ENCODE measurements at places on chromosomes 6 and 20. TPM values are rescaled to one million over a fixed set of nuclear protein-coding genes. Genes with fewer than 3 reads are reported as not detected.

The SLC44A4 gene
- total RNA-seq: 0.12 TPM

The BPIFB2 gene
- not detected for total RNA-seq

DNA sequence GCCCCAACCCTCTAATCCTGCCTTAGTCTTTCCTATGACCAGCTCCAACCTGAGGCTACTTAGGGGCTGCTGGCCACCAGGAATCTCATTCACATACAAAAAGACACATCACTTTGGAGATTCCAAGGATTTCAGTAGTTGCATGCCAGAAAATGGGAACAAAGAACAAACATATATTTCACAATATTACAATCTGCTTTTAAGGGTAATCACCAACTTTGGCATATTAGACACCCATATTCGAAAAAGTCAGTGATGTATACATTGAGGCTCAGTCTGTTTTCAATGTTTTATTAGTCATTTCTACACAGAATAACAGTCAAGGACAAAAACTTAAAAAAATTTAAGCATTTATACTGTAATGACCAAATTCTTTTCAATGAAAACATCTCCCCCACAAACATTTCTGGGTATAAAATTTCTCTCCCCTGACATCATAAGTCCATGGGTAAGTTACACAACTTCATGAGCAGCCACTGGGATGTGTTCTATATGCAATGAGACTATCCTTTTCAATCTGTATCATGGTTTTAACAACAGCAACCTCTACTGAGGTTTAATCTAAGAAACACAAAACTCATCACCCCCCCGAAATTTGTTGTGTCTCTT, 103.5 kb downstream of the MAP7 start:
- DNase-seq: no peak

- DNase-seq: no peak
Measured at GRCh38 chr6:57283911-57284455, 33.4 kb upstream of the PRIM2 start.

DNA sequence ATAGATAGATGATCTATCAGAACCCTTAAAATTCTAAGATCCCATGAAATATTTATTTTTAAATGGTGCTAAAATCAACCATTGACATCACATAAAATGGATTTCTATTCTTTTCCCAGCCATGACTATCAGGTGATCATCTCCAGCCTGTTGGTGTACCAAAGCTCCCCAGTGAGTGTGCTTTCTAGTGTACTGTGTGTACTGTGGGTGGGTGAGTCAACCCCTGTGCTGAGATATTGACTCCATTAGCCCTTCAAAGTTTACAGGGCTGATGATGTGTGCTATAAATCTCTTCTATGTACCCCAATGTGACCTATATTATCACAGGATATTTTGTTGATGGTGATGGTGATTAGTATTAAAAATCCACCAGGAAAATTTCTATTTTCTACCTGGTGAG, 344.6 kb downstream of the MMUT start:
- DNase-seq: no peak

- DNase-seq: no peak
Measured at GRCh38 chr6:166237617-166238016, 70.0 kb upstream of the TBXT start.

DNA sequence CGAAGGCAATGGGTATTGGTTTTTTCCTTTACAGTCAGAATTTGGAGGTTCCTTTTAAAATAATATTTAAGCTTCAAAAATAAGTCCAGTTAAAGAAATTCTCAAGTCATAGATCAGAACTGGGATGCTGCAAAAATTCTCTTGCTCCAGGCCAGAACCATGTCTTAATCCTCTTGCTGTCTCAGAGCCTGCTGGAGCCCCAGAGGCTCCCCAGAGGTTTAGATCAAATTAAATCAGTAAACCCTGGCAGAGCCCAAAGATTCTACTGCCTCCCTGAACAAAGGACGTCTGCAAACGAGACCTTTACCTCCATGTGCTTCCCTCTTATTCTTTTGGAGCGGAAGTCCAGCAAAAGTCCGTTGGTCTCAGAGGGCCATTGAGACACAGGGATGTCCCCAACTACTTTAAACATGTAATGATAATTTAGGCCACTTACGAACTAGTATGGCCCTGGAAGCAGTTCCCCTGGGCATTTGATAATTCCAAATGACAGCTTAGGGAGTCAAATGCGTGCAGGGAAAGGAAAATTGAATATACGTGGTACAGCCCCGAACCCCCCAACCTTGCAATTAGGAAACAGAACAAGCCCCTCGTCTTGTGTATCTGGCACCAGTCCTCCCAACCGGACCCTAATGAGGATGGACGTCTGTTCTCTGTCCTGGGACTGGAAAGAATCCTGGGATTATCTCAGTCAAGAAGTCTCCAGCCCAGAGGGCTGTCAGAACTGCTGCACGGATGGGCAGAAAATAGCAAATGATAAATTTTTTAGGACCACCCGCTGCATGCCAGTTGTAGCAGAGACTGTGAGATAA, 31.5 kb downstream of the SULF2 start:
- DNase-seq: no peak

DNA sequence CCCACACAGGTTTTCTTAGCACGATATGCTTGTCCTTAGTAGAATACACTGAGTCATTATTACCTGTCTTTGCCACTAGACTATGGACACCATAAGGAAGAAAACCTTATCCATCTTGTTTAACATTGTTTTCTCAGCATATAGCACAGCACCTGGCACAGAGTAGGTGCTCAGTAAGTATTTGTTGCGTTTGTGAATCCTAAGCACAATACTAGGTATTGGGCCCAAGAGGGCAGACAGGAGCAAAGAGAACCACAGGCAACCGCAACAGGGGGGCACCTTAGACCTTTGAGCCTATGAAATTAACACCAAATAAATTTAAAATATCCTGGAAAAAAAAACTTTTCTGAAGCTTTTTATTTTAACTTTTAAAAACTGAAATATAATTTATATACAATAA, 3.7 kb upstream of the NCOA6 start:
- DNase-seq: no peak

GRCh38 chr20:35048739-35049138, 43.9 kb downstream of the TRPC4AP start:
- DNase-seq: peak; percentile 17

DNA sequence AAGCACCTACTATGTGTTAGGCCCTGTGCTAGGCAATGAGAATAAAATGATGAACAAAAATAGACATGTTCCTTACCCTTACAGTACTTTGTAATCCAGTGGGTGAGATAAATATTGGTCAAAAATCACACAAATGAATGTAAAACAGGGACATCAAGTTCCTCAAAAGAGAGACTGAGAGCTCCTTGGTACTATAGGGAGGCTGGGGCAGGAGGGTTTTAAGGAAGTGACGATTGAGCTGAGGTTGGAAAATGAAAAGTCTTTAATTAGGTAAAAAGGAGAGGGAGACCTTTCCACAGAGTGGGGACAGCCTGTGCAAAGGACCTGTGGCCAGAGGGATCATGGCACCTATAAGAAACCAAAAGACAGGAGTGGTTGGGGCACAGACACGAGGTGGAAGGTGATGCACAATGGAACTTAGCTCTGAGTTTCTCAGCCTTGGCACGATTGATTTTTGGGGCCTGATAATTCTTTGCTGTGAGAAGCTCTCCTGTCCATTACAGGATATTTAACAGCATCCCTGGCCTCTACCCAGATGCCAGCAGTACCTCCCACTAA, 140.3 kb downstream of the CEP57L1 start:
- no peak for DNase-seq

DNA sequence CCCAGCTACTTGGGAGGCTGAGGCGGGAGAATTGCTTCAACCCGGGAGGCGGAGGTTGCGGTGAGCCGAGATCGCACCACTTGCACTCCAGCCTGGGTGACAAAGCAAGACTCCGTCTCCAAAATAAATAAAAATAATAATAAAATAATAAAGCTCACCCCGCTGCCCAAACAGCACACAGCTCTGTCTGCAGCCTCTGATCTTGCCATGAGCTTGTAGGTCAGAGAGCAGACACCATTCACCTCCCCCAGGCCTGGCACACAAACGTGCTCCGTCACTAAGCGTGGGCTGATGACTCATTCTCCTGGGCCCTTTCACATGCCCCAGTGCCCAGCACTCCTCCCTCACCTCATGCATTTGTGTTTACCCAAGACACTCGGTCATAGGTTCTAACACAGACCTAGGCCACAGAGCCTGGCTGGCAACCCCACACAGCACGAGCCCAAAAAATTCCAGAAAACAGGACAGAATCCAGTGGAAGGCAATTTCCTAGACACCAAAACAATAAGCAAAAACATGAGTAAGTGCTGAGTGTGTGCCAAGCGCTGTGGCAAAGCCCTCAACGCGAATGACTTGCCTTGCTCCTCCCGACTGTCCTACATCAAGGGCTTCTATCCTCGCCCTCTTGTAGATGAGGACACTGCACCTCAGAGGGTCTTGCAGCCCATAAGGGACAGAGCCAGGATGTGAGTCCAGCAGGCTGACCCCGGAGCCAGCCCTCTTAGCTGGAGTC, 18.0 kb downstream of the ATP9A start:
- no peak for DNase-seq

DNA sequence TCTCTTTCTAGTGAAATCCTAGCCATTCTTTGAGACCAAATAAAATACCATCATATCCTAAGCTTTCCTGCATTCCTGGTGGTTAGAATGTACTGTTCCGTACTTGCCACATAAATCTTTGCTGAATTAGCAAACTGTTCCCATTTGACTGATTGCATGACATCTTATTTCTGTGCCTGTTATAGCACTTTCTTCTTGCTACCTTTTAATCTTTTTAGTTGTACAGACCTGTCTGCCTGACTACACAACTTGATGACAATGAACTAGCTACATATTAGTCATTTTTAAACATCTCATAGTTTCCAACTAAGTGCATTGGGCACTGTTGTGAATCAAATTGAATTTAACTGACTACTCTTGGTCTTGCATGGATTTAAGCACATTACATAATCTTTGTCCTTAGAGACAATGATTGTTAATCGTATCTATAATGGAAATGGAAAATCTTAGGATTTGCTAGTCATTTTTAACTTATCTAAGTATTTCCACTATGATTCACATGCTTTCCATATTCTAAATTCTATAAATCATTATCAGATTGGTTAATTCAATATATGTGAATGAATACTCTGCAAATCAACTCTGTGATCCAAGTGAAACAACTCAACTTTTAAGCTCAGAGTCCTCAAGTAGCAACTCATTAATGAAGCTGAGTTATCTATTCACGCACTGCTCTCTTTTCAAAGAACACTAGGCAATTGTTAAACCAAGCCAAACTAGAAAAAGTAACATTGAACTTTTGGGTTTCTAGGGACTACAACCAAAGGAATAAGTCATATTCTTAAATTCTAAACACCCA, 109.0 kb downstream of the TNFRSF21 start:
- no peak for DNase-seq

DNA sequence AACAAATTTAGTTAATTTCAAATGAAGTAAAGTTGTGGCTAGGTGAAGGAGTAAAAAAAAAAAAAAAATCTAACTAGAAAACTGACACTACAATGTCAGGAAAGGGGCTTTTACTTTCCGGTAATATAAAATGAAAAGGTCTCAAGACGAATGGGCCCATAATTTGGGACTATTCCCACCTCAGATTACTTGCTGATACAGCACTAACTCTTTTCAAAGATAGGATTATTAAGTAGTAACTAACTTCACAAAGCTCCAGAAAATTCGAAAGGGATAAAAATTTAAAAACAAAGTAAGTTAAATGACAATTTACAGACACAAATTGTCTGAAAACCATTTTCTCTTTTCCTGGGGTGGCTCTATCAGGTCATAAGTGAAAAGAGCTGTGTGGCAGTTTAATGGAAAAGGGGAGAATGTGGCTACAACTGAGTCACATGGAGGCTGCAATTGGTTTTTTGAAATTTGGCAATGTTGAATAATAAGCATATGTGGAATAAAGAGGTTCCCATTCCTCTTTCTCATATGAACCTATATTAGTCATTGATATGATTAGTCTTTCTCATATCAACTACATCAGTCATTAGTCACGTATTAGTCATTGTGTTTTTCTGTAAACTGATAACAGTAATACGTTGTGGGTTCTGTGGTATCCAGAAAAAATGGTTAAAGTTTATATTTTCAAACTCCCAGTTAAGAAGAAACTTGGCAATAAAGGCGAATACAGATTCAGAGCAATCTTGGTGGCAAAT, 78.0 kb downstream of the RWDD2A start:
- DNase-seq: no peak

DNA sequence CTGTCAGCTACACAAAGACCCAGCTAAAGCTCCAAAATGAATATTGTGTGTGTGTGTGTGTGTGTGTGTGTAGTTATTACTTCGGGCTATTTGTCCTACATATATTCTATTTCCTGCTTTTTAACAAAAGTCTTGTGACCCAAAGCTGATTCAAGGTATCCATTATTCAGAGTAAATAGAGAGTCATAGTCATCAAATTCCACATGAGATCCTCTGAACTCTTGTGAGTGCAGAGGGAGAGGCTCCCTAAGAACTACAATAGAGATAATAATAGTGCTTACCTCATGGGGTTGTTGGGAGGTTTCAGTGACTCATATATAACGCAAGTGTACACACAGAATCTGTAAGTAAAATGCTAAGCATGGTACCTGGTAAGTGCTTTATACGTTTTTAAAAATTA, 95.6 kb upstream of the SHLD1 start:
- DNase-seq: no peak

GRCh38 chr6:156857573-156857972, 80.4 kb downstream of the ARID1B start:
- DNase-seq: no peak

Data from SJCRH30 (cell line).